Common myeloid progenitor, CD34-positive (primary cell): ENCODE measurements at places on chromosomes 6 and 20.

GRCh38 chr6:76866091-76866915, 597.0 kb downstream of the HTR1B start:
- DNase-seq = no peak

GRCh38 chr6:10968776-10969175, 75.3 kb downstream of the ELOVL2 start:
- DNase-seq = no peak

- no peak for DNase-seq
Observed at GRCh38 chr6:1770435-1770843, 160.7 kb downstream of the FOXC1 start.

DNA sequence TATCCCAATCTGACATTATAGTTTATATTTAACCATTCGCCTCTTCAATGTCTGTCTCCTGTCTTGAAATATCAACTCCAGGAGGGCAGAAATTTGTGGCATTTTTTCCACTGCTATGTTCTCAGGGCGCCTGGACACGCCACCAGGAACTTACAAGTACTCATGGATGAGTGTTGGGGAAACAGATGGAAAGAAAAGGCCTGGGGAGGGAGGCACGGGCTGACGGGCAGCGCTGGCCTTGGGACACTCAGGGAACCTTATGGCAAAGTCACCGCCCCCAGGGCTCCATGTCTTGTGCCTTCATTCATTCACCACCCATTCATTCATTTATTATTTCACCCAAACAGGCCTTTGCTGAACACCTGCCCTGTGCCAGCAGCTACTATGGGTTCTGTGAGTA, 222.9 kb downstream of the PREX1 start:
- no peak for DNase-seq

DNA sequence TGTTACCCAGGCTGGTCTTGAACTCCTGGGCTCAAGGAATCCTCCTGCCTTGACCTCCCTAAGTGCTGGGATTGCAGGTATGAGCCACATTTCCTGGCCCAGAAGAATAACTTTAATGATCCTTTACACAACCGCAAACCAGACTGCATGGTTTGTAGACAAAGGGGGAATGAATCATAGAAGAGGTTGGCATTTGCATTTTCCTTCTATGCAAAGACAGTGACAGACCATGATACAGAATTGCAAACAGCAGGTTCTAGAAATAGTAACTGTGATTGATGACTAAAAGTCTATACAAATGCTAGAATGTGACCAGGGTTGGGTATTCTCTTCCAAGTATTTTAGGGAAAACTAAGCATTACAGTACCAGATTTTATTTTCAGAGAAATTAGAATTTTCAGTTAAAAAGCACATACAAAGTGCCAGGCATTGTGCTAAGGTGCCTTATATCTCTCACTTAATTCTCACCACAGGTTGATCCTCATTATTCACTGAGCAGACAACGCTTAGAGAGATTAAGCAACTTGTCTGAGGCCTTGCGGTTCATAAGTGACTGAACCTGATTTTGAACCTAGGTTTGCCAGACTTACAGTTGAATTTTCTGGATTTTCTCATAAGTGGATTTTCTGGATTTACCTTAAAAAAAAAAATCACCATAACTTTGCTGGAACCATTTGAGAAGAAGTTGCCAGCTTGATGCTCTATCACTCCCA, 146.6 kb downstream of the ZFAND3 start:
- DNase-seq = no peak

- DNase-seq = no peak
Observed at GRCh38 chr6:149289192-149289781, 28.2 kb upstream of the TAB2 start.

GRCh38 chr20:35181731-35182130, 9.9 kb downstream of the PROCR start:
- DNase-seq = no peak

- DNase-seq = peak; percentile 18
Observed at GRCh38 chr20:35854713-35855348, 83.0 kb downstream of the PHF20 start.

DNA sequence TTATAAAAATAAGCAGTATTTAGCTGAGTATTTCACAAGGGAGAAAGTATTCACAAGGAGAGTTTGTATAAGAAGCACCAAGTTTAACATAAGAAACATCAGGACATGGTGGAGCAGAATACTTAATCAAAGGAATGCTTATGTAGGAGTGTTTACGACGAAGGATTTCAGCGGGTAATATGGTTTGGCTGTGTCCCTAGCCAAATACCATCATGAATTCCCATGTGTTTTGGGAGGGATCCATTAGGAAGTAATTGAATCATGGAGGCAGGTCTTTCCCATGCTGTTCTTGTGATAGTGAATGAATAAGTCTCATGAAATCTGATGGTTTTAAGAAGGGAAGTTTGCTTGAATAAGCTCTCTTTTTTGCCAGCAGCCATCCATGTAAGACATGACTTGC, 1099.1 kb upstream of the ADGRB3 start:
- no peak for DNase-seq

DNA sequence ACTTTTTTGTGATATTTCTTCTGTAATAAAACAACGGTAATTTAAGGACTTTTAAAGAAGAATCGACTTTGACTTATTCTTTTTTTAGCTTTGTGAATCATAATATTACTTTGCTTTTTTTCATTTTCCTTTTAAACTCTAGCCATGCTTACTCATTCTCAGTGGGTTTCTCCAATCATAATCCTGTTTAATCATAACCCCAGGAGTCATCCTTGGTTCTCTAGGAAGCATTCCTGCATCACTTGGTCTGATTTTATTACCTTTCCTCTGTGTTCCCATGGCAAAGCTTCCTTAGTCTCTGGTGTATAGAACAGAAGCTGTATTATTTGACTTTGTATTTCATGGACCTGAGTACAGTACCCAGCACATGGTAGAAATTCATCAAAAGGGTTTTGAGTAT, 223.5 kb downstream of the CDKAL1 start:
- no peak for DNase-seq

- no peak for DNase-seq
Observed at GRCh38 chr20:14878676-14879019, 541.2 kb upstream of the FLRT3 start.

DNA sequence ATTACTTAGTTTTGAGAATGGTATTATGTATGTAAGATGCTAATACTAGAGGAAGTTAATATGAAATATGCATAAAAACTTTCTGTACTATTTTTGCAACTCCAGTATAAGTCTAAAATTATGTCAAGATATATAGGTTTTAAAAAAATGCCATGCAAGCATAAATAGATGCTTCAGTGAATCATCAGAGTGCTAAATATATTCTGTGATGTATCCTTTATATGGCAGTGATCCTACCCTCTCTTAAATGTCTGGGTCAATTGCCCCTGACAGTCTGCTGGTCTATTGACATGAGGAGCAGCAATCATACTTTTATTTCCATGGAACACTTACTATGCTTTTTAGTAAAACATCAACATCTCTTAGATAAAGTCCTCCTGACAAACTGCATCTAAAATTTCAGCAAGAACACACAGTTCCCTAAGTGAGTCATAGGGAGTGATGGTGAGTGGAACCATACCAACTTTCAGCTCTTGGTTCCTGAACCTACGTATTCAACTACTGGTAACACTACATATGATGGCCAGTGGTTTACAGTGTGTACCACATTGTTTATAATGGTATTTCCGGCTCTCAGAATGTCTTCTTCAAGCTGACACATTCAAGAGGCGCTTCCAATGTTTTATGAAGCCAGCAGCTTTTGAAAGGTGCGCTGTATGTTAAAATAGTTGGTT, 928.7 kb upstream of the GJE1 start:
- no peak for DNase-seq

DNA sequence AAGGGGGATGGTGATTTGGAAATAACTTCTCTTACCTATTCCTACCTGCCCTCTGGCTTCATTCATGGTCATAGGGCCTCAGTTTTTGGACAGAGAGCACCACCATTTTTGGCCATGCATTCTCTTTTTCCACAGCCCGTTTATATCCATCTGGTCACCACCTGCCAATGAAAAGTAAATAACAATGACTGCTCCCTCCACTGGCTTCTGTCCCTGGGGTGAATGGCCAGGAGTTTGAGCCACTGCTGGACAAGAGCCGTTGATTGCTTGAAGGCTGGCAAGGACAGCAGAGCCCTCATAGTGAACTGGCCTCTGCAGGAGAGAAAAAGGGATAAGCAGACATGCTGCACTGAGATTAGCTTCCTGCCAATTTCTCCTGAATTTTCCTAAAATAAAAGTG, 261.8 kb downstream of the ADGB start:
- DNase-seq = no peak

GRCh38 chr20:21125072-21125848, 622 bp upstream of the KIZ start:
- no peak for DNase-seq

DNA sequence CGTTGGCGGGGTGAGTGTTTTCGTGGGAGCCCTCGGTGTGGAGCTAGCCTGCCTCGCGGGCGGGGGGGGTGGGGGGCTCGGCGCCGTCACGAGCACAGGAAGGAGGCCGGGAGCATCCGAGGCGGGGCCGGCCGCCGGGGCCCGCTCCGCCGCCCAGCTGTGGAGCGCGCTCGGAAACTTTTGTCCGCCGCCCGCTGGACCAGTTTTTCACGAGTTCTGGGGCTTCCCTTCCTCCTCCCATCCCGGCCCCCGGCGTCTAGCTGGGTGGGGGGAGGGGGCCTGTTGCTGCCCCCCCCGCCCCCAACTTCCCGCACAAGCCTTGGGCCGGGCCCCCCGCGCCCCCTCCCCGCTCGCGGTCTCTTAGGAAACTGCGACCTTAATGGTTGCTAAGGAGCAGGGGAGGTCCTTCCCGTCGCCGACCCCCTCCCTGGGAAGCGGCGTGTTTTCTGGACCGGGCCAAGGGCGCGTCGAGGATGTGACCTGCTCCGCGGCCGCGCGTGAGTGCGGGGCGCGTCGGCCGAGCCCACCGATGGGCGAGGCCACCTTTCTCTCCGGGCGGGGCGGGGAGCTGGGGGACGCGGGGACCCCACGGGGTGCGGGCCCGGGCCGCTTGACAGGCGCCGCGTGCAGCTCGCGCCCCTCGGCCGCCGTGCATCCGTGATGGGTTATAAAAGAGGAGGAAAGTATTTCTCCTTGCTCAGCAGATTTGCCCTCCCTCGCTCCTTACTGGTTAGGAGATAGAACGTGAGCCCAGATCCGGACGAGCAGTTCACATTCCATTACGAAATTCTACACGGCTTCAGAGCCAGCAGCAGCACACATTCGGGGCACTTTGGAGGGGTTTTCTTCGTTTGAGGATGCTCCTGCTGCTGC, 1.4 kb downstream of the RREB1 start:
- DNase-seq = no peak

- no peak for DNase-seq
Observed at GRCh38 chr6:48564036-48564820, 453.2 kb upstream of the PTCHD4 start.

DNA sequence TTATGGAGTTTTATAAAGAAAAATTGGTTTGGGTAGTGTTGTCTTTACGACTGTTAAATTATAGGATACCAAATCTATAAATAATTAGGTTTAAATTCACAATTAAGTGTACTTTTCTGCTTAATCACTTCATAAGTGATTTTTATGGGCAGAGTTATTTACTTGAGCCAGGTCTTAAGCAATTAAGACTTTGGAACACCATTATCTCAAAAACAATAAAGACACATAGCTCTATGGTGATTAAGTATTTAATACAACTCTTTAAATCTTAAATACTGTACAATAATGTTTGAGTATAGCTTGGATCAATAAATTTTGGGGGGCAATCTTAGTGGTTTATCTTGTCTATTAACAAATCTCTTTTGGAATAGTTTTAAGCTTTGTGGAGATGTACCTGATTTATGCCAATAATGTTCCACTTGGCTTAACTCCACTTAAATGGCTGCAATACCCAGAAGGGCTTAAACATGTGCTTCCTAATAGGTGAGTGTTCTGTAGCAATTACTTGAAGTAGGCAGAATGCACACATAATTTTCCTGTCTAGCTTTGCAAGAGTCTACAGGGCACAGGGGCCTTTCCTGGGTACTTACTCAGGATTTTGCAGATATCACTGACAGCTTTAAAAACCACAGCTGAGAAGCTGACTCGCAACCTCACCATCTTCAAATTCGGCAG, 7.5 kb downstream of the FERMT1 start:
- DNase-seq = no peak

DNA sequence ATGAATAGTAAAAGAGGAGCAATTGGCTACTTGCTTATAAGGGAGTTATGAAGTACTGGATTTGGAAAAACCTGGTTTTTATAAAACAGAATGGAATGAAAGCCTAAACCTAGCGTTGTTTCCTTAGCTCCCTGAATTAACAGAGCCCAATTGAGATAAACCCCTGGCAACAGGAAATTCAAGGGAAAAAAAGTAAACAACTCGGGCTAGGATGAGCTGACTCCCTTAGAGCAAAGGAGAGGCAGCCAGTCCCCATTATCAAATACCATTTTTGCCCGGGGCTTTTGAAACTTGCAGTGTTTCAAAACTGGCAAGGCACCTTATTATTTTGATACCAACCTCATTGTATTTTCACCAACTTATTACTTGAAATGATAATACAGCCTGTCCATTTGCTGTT, 587.5 kb downstream of the CD109 start:
- DNase-seq = no peak

GRCh38 chr6:149060300-149060984, 257.1 kb upstream of the TAB2 start:
- peak; percentile 77 for DNase-seq

DNA sequence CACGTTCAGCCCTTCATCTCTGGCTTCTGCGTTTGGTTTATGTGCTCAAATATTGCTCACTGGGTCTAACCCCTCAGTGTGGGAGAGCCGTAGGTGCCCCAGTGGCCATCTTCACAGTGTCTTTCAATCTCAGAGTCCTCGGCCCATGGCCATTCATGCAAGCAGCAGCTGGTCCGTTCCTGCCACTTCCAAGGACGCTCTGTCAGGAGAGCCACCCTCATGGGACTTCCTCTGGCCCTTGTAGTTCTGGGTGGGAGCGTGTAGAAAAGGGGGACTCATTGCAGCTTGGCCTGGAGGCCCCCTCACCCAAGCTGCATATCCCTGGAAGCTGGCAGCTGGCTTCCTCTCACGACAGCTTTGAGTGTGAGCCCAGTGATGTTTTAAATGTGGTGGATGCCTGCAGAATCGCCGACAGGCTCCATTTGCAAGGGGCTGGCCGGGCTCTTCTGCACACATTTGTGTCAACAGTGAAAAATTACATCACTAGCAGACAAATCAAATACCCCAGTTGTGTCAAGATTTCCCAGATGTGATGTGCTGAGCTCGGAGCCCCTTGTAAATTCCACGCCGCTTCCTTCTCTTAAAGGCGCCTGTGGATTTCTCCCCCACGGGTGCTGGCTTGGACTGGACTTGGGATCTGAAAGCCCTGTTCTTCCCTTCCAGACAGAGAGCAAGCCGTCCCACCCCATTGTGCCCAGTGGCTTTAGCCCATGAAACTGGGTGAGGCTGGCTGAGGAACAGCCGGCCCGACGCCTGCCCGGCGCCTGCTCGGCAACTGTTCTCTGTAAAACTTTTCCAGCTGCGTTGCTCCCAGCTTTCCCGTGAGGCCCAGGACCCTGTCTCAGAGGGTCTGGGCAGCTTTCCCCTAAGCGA, 360.1 kb downstream of the TAF4 start:
- DNase-seq = no peak

- no peak for DNase-seq
Observed at GRCh38 chr6:2688401-2689064, 62.2 kb downstream of the MYLK4 start.

GRCh38 chr20:50371878-50372769, 138.1 kb upstream of the PTPN1 start:
- no peak for DNase-seq
